ENCODE measurements at places on chromosomes 1 and 21. TPM values are rescaled to one million over a fixed set of nuclear protein-coding genes. Genes with fewer than 3 reads are reported as not detected.

GRCh38 chr1:81409780-81410274 lies 390.9 kb upstream of the ADGRL2 start:
- H3K27ac ChIP-seq: no peak overlapping the region
- no peak for DNase-seq
- H3K36me3 ChIP-seq: no peaks in the 10 kb centered on the region
- H3K4me3 ChIP-seq: no peak overlapping the region
- no peaks in the 10 kb centered on the region for H3K27me3 ChIP-seq

DNA sequence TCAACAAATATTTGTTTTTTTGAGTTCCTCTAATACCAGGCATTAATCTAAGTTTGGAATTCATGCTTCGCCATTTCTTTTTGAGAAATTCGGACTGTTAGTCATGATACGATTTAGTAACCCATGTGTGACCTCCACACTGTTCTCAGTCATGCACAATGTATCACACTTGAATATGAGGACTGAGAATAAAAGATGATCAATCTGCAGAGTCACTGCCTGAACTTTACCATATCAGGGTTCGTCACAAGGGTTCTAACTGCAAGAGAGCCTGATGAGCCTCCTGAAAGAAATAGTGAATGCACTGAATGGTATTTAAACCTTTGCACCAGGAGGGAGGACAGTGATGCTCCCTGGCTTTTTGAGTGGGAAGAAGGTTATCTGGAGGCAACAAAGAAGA lies 10.9 kb upstream of the FASLG start:
- peak overlapping the region; percentile 94 for H3K27ac ChIP-seq
- peak overlapping the region; percentile 36 for H3K4me3 ChIP-seq
- no peak for DNase-seq

The RBM11 gene
- 0.59 TPM for polyA plus RNA-seq

The AGO3 gene
- polyA plus RNA-seq: 12.8 TPM

GRCh38 chr1:231557411-231557810 lies 28.9 kb downstream of the TSNAX start:
- no peak overlapping the region for H3K27ac ChIP-seq
- DNase-seq: no peak
- no peaks in the 10 kb centered on the region for H3K27me3 ChIP-seq
- H3K36me3 ChIP-seq: peaks cover 3% of the 10 kb centered on the region
- H3K4me3 ChIP-seq: no peak overlapping the region

DNA sequence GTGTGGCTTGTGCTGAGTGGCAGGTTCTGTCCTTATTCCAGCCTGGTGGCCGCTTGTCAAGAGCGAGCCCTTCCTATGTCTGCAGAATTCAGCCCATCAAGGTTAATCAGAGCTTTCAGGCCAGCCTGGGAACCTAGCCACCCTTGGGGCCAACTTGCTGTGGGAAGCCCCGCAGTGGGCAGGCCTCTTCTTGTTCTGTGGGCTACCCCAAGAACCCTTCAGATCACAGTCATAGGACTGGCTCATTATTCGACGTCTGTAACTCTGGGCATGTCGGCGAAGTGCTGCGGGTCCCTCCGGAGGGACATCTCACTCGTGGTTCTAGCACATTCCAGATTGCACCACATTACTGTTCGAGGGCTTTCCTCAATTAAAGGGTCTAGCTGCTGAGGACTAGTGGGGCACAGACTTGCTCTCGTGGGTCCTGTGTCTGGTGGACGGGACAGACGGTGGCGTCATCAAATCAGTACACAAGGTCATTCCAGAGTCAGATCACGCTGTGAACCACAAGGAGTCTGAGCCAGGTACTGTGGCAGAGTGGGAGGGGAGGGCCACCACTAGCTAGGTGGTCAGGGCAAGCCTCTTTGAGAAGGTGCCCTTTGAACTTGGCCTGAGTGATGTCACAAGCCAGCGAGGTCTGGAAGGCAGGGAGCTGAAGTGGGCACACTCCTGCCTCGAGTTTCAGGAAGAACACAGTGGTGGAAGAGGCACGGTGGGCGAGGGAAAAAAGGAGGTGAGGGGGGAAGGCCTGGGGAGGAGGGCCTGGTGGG lies 20.3 kb upstream of the TNFRSF1B start:
- no peak overlapping the region for H3K4me3 ChIP-seq
- no peaks in the 10 kb centered on the region for H3K36me3 ChIP-seq
- peaks cover 77% of the 10 kb centered on the region for H3K4me1 ChIP-seq
- DNase-seq: no peak
- peak overlapping the region; percentile 84 for H3K27ac ChIP-seq
- peaks cover 2% of the 10 kb centered on the region for H3K27me3 ChIP-seq

DNA sequence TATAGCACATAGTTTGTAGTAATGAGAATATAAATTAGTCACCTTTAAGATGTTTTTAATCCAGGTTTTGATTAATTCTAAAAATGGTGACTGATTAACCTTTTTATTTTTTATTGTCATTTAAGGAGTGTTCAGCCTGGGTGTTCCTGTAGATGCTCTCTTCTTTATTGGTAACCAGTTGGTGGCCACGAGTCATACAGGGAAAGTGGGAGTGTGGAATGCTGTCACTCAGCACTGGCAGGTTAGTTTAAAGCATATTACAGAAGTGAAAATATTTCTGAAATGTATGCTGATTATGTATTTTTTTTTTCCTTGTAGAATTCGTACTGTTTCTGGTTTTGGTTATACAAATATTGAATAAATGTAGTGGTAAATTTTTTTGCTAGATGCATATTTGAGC lies 28.1 kb downstream of the KCTD3 start:
- H3K4me3 ChIP-seq: no peak overlapping the region
- H3K4me1 ChIP-seq: peaks cover 3% of the 10 kb centered on the region
- H3K27me3 ChIP-seq: no peaks in the 10 kb centered on the region
- H3K36me3 ChIP-seq: peaks cover 13% of the 10 kb centered on the region
- DNase-seq: no peak

DNA sequence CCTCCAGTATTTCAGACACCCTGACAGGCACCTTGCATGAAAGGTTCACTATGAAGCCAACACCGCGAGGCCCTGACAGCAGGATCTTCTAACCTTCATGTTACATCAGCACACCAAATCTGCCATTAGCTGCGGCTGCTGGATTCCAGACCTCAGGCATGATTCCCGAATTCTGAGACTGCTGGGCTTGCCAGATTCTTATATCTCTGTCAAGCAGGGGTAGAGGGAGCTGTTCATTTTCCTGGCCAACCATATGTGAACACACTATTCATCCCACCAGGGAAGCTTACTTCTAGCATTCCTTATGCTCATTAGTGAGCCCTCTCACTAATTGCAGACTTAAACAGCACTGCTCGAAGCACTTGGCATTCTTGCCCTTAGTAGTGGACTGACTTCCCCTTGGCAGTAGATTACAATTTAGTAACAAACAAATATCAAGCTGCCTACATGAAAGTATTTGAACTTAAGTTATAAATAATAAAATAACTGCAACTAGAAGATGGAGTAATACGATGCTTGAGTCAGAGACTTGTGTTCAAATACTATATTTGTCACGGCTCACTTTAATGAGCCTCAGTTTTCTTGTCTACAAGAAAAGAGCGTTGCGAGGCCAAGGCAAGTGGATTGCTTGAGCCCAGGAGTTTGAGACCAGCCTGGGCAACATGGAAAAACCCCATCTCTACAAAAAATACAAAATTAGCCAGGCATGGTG lies 43.3 kb downstream of the NID1 start:
- DNase-seq: no peak
- no peak overlapping the region for H3K27ac ChIP-seq
- H3K36me3 ChIP-seq: no peaks in the 10 kb centered on the region
- peaks cover 5% of the 10 kb centered on the region for H3K27me3 ChIP-seq

GRCh38 chr1:36161641-36162531 lies 5.9 kb downstream of the MAP7D1 start:
- peak overlapping the region; percentile 73 for H3K4me3 ChIP-seq
- H3K27ac ChIP-seq: peak overlapping the region; percentile 99
- H3K36me3 ChIP-seq: peaks cover 8% of the 10 kb centered on the region

The OR14K1 gene
- polyA plus RNA-seq: not detected

The PLA2G2C gene
- polyA plus RNA-seq: not detected

DNA sequence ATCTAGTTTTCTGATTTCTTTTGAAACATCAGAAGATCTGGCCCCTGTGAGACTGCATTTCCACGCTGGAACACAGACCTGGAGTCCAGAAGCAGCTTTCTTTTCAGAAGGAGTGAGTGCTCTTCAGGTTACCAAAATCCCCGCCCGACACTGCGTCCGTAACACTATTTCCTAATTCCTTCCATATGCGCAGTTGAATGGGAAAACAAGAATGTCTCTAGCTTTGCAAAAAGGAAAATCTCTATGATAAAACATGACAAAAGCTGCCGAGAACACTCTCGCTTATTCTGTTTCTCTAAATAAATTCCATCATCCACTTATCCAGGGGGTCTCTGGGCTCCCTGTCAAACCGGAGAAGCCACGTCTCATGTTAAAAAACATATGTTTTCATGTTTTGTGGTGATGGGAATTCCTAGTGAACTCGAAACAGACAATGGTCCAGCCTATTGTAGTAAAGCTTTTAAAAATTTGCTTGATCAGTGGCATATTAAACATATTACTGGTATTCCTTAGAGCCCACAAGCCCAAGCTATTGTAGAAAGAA lies 67.7 kb downstream of the PLD5 start:
- no peak overlapping the region for H3K27ac ChIP-seq
- H3K36me3 ChIP-seq: no peaks in the 10 kb centered on the region
- no peak for DNase-seq
- H3K27me3 ChIP-seq: peaks cover 11% of the 10 kb centered on the region

DNA sequence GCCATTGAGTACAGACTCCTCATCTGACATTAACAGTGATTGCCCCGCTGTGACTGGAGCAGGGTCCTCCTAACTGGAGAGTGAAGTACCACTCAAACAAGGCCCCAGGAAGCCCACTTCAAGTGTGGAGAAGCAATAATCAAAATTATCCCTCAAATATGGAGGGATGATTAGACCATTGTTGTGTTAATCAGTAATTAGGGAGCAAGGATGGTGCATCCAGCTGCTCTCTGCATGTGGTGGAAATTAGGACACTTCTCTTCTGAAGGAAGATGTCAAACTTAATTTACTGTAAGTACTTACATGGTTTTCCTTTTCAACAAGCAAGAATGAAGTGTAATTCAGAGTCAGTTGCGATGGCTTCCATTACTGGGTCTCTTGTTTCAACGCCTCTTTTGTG lies 3.4 kb upstream of the ZP4 start:
- no peak overlapping the region for H3K4me3 ChIP-seq
- no peak for DNase-seq
- H3K27ac ChIP-seq: no peak overlapping the region
- H3K36me3 ChIP-seq: no peaks in the 10 kb centered on the region

DNA sequence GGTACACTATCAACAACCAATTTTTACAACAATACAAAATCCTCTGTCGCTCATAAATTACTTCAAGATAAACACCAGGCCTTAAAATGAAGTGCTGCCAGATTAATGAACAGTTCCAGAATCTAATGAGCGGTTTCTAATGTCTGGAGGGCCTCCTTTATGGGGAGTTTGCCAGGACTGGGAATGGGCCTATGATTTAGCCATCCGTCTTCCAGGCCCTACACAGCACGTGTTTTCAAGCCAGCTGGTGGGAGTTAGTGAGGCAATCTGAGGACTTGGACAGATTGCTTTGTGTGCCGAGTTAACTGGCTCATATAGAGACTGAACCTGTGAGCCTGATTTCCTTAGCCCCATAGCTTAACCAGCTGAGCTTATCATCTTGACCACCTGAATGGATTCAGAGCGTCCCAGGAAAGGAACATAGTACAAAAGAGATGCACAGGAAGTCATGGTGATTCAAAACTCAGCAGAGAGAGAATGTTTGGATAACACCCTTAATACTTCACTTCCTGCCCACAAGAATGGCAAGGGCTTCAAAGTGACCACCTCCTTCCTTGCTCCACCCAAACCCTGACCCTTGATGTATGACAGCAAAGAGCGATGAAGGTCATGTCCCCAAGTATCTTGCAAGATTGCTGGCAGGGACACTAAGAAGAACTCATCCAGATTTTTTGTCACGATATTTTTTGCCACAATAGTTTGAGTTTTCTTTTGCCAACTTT lies 143.5 kb downstream of the SLC30A10 start:
- H3K4me1 ChIP-seq: peaks cover 8% of the 10 kb centered on the region
- H3K4me3 ChIP-seq: no peak overlapping the region
- H3K27ac ChIP-seq: no peak overlapping the region
- H3K36me3 ChIP-seq: no peaks in the 10 kb centered on the region
- peaks cover 3% of the 10 kb centered on the region for H3K27me3 ChIP-seq

The TRIM67 gene
- not detected for polyA plus RNA-seq

DNA sequence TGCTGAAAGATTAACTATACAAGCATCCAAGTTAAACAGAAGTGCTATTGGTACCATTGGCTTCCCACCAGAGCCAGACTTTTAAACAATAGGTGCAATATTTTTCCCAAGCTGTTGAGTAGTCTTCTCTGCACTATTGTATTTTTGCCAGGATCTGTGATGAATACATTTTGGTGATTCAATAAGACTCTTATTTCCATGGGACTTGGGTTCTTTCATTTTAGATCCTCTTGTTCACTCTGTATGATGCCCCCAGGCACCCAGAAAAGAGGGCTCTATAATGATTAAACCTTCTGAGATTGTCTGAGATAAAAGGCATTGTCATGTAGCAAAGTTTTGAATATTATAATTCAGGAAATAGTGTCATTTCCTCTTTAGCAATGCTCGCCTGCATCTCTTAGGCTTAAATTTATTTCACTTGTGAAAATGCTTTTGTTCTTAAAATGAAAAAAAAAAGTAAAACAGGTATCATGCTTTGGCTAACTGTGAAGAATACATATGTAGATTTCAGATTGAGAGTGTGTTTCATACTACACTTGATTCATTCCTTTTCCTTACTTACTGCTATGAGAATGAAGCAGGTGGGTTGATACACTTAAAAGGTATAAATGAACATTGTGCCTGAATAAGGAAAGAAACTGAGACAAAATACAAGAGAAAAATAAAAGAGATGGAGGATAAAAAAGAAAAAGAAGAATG lies 275.0 kb downstream of the HMCN1 start:
- no peaks in the 10 kb centered on the region for H3K36me3 ChIP-seq
- no peak overlapping the region for H3K4me3 ChIP-seq
- DNase-seq: no peak
- no peak overlapping the region for H3K27ac ChIP-seq

DNA sequence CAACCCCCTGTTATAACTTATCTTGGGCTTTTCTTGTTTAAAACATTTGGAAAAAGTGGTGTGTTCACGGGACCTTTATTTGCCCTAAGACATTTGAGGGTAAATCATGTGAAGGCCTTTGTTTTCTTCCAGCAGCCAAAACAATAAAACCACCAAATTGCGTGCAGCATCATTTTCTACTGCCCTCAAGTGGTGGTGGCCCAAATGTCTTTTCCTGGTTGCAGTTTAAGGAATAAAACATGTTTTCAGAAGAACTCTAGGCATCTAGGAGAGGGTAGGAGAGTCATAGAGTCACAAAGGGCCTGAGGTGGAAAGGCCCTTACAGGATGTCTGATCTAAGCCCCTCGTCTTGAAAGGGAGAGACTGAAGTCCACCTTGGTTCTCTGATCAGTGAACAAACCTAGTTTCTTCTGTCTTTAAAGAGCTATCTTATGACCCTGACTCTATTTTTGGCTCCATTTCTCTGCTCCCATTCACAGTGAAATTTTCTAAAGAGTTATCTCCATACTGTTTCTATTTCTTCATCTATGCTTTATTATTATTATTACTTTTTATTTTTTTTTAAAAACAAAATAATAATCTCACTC lies 16.0 kb upstream of the EPS15 start:
- H3K27me3 ChIP-seq: no peaks in the 10 kb centered on the region
- H3K4me1 ChIP-seq: no peaks in the 10 kb centered on the region
- no peak for DNase-seq
- no peaks in the 10 kb centered on the region for H3K36me3 ChIP-seq

The WDR64 gene
- not detected for polyA plus RNA-seq

GRCh38 chr21:43195121-43196021 lies 26.6 kb downstream of the CRYAA start:
- H3K27me3 ChIP-seq: peaks cover 5% of the 10 kb centered on the region
- no peaks in the 10 kb centered on the region for H3K4me1 ChIP-seq

The MTMR11 gene
- polyA plus RNA-seq: 1.7 TPM
